ENCODE measurements at places on chromosomes 4 and X.

GRCh38 chr4:75930152-75930551, 10.7 kb downstream of the NAAA start:
- DNase-seq = no peak

GRCh38 chr4:8440492-8441311, at the start of the genes ACOX3 and TRMT44:
ACOX3 (minus strand) TSS chr4:8440723; CDS start chr4:8416521, 24,202 bp downstream.
TRMT44 (plus strand) TSS chr4:8440777; CDS start chr4:8440823, 46 bp downstream.
- peak; percentile 56 for DNase-seq

DNA sequence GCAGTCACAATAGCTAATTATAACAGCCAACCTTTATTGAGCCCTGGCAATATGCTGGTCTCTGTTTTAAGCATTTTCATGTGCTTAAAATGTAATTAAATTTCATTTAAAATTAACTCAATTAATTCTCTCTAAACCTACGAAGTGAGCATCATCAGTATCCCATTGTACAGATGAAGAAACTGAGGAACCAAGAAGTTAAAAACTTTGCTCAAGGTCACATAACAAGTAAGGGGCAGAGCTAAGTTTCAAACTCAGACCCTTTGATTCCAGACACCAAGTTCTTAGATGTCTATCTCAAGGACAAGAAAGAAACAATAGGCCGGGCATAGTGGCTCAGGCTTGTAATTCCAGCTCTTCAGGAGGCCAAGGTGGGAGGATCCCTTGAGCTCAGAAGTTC, 55.9 kb upstream of the NFKB1 start:
- DNase-seq = no peak

DNA sequence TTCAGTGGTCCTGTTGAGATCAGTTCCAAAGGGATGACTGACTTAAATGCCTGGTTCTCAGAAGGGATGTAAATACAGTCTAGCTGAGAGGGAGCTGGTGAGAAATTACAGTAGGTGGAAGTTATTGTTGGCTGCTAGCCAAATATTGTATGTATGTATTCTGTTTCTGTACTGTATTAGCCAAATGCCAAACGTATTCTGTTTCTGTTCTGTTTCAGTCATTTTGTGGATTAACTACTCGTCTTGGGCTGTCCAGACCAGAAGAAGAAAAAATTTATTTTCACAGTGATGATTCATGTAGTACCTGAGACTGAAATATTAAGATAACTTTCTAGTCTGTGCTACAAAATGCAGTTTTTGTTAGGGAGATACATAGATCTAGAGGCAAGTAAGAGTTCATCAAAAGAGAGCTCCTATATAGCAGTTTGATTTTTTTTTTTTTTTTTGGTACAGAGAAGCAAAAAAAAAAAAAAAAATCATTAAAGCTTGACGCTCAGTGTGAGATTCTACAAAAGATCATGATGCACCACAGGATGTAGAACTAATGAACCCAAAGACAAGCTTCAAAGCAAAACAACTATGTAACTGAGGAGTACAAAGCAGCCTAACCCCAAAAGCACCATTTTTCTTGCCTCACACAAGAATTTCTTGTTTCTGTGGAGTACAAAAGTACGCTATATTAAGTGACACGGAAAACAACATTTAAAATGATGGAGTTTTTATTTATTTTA, 54.8 kb downstream of the CASP6 start:
- no peak for DNase-seq

DNA sequence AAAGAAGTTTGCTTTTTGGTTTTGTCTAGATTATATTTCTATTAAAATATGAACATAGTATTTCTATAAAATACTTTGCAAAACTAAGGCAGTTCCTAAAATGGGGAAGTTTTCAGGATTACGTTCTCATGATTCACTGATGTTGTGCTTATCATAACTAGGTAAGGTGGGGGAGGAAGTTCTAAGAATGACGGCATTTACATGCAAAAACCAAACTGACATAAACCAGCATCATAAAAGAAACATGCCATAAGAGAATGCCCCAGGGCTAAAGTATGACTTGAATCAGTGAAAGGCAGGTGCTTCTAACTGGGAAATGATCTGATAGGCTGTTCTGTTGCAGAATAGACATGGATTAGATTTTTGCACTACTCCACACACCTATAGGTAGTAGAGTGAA, 204.7 kb upstream of the JADE1 start:
- no peak for DNase-seq

DNA sequence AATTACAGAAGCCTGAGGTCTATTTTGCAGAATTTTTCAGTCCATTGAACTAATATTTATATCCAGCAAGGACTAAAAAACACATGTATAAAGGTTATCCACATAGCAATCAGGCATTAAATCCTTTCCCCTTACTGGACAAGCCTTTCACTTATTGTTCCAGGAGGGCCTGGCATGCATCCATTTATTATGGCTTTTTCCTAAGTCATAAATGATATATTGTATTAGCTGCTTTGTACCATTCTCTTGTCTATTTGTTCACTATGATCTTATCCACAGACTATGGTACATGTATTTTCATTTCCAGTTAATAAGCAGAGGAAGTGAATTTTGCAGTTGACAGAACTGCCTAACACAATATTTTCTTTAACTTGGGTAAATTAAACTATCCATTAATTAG, 105.4 kb upstream of the ANK2 start:
- no peak for DNase-seq

DNA sequence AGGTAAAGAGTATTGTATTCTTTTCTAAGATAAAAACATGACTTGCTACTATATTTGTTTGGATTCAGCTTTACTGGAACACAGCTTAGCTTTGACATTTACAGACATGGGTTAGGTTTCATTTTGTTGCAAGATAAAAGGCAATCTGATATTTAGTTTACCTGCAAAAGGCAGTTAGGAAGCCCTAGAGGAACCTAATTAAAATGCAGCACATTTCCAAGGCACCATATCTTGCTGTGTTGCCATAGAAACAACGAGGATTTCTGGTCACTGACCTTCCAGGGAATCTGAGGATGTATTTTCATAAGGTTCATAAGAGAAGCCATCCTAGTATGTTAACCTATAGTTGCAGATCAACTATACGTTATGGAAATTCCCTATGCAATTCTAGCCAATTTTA, 116.0 kb downstream of the SNCA start:
- no peak for DNase-seq
